ENCODE measurements at places on chromosomes 16 and 17.

- DNase-seq = no peak
Observed at GRCh38 chr17:34639706-34640425, 60.5 kb downstream of the TMEM132E start.

DNA sequence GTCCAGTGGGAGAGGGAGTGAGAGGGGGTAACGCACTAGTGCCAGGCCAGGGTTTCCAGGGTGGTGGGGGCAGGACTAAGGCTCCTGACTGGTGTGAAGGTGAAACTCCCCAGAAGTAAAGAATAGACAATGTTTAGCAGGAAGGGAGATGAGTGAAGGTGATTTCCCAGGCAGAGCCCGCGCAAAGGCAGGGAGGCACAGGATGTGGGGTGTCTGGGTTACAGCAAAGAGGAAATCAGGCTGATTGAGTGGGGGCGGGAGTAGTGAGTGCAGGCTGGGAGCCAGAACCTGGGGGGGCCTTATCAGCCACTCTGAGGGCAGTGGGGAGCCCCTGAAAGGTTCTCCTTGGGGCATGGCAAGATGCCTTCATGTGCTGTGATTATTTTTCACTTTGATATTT, 167.5 kb downstream of the UTP18 start:
- peak; percentile 80 for DNase-seq

- DNase-seq = peak; percentile 30
Observed at GRCh38 chr16:87203060-87203656, 114.0 kb downstream of the C16orf95 start.

DNA sequence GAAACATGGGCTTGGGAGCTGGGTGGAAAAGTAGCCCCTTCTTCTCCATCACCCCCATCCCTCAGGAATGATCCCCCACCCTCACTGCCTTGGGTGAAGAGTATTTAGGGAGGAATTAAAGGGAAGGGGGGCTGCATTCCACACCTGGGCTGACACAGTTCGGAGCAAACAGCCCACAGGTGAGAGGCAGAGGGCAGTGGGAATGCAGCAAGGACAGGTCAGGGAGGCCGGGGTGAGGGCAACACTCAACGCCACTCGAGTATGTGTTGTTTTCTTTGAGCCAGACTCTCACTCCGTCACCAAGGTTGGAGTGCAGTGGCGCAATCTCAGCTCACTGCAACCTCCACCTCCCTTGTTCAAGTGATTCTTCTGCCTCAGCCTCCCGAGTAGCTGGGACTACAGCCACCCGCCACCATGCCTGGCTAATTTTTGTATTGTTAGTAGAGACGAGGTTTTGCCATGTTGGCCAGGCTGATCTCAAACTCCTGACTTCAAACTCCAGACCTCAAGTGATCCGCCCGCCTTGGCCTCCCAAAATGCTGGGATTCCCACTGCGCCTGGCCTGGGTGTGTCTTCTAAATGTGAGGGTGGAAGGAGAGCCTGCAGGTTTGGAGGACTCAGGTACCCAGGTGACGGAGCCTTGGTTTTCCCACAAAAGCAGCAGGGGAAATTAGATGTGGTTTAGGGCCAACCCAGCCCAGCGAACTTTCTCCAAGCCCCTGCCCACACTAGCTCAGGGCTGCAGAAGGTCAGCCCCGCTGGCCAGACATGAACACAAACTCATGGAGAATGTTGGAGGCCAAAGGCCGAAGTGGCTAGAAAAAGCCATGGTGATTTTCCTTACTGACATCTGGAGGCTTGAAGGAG, 21.2 kb upstream of the ITGA3 start:
- DNase-seq = no peak

DNA sequence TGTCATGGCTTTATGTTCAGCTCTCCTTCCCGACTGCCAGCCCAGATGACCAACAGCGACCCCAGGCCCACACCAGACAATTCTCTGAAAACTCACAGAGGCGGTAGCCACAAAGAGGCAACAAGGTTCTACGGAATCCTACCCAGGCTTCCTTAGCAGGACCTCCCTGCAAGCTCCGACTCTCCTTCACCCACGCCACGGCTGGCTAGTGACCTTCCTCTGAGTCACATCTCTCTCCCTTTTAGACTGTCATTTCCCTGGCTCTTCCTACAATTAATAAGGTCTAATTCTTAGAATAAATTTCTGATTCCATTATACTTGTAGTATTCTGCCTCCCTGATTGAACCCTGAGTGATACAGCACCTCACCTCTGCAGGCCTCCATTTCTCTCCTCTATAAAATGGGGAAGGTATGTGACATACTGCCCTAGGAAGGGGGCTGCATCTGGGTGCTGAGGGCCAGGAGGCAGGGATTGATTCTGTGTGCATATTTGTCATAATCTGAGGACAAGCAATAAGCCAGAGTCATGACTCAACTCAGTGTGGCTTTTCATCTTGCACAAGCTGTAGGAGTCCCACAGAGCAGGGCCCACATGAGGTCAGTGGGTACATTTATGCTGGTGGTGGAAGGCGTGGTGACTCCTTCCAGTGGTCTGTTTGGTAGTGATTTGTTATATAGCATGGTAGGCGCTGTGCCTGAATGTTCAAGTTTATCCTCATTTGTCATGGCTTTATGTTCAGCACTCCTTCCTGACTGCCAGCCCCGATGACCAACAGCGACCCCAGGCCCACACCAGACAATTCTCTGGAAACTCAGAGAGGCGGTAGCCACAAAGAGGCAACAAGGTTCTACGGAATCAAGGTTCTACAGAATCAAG, 46.2 kb downstream of the SMPD3 start:
- no peak for DNase-seq

DNA sequence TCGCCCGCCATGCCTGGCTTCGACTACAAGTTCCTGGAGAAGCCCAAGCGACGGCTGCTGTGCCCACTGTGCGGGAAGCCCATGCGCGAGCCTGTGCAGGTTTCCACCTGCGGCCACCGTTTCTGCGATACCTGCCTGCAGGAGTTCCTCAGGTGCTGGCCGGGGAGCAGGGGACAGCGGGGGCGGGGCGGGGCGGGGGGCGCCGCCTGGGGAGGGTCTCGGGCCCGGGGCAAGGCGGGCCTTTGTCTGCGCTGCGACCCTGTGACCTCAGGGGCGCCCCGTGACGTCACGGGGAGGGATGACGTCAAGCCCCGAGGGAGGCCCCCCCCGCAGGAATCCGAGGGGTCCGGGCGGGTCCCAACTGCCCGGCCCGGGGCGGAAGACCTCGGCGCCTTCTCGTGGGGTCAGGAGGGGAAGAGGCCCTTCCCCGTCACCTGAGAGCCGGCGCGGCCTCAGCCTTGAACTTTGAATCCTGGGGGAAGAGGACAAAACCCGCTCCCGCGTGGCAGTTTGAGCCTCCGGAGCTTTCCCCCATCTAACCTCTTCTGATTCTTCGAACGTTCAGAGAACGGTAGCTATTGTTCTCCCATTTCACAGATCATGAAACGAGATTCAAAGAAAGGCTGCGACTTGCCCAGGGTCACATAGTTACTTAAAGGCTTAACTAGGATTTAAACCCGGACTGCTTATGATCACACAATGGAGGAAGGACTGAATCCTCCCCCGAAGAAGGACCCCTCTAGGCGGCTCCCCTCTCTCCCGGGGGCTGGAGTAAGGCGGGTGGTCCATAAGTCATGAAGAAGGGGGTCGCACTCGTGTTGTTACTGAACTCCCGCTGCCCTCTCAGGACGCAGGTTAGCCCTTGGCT, 527 bp downstream of the TRAF4 start:
- peak; percentile 76 for DNase-seq

All from CD4-positive, alpha-beta T cell treated with Interleukin-21 for 1 hour (primary cell).